ENCODE measurements at places on chromosomes 13 and 19.

DNA sequence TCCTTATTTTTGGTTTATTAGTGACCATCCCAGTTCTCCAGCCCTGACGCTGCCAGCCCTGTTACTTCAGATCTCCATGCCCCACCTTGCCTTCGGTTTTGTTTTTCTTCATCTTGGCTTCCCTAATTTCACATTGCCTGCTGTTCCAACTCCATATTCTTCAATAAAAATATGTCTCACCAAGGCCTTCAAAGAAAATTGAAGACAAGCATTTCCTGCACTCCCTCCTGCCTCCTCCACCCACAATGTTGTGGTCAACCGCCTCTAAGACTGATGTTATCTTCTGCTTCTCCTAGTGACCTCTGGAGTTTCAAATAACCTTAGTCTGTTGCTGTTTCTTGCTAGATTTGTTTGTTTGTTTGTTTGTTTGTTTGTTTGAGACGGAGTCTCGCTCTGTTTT lies 14.6 kb downstream of the PLD3 start:
- DNase-seq: no peak

GRCh38 chr19:45814851-45815480 lies at the start of gene RSPH6A:
Gene RSPH6A (minus strand): TSS chr19:45815308. CDS start chr19:45815176, 132 bp downstream.
- no peak for DNase-seq

DNA sequence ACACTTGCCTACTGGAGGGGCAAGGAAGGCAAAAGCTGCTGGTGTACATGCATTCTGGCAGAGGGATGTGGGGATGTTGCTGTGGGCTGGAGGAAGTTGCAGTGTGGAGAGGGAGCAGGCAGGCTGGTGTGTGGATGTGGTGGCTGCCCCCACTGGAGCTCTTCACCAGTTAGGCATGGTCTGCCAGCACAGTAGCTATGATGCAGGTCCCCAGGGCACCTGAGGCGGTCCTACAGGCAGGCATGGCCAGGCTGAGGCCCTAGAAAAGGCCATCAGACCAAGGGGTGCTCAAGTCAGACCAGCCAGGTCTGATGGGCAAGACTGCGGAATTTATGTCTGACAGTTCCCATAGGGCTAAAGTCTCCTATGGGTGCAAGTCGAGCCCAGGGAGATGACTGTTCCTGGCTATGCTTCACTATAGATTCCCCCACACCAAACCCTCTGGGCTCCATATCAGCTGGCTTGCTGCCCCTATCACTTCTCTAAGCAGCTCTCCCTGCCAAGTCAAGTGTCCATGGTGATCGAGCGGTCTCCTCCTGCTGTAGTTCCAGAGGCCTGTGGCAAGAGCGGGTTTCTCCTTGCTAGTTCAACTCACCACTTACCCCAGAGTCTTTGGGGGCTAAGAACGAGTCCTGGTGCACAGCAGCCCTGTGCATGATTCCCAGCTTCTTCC lies 473.1 kb downstream of the TDRD3 start:
- DNase-seq: no peak

DNA sequence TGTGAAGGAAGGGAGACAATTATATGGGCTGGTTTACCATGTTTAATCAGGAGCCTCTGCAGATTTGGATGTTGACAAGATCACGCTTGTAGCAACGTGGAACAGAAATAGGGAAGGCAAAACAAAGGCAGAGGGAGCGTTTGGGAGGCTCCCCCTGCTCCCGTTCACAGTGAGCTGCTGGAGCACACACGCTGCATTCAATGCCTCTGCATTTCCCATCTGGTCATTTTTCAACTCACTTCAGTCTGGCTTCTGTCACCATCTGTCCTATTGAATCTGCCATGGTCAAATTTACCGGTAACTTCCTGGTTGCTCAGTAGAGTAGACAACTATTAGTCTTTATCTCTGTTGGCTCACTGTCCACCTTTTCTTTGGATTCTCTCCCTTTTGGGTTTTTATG lies 91.0 kb downstream of the NHLRC3 start:
- DNase-seq: no peak

GRCh38 chr13:41458187-41458760 lies 924 bp downstream of the RGCC start:
- no peak for DNase-seq

DNA sequence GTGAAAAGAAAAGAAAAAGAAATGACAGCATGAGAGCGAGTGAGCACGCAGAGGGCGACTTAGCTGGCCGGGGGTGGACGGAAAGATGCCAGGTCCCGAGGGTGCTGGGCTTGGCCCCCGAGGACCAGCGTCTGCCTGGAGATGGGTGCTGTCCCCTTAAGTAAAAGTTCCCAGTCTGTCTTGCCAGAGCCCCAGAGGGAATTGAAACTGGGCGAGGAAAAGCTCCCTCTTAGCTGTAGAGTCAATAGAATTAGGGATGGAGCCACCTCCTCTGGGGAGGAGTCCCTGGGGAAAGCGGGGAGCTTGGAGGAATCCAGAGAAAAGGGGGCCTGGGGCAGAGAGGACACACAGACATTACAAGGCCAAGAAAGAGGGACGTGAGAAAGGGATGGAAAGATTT lies 13.3 kb downstream of the BCAM start:
- DNase-seq: no peak

- no peak for DNase-seq
These were observed 28.4 kb upstream of the SOHLH2 start for GRCh38 chr13:36242761-36243160.

- no peak for DNase-seq
These were observed 385.8 kb downstream of the DLEU7 start for GRCh38 chr13:50457415-50458393.

GRCh38 chr13:75425216-75426009 lies 56.6 kb downstream of the TBC1D4 start:
- DNase-seq: no peak

DNA sequence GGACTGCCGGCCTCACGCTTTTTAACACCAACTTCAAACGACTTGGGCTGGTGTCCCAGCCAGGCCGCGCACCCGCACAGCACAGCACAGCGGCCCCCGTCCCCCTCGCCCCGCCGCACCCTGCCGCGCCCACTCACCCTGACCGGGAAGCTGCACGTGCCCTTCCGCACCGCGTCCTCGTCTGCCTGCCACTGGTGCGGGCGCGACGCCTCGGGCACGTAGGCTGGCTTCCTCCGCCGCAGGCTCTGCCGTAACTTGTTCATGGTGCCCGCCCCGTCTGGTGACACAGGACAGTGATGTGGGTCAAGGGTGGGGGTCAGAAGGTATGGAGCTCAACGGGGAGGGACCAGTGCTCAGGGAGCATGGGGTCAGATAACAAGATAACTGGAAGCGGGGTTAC lies 6.2 kb downstream of the NUMBL start:
- DNase-seq: no peak

DNA sequence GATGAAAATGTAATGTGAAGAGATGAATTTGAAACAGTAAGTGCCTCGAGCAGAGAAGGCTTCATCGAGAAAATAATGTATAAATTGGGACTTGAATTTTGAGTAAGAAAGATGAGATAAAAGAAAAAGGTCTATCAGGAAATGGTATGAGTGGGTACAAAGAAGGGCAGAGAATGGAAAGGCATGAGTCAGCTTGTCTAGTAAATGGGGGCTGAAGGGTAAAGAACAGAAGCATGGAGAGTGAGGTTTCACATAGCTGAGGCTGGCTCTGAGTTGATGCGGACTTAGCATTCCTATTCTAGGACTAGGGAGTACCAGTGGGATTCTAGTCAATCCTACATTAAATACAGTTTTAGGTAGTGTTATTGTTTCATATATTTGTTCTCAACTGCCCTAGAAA lies 85.8 kb downstream of the ZC3H13 start:
- DNase-seq: no peak

DNA sequence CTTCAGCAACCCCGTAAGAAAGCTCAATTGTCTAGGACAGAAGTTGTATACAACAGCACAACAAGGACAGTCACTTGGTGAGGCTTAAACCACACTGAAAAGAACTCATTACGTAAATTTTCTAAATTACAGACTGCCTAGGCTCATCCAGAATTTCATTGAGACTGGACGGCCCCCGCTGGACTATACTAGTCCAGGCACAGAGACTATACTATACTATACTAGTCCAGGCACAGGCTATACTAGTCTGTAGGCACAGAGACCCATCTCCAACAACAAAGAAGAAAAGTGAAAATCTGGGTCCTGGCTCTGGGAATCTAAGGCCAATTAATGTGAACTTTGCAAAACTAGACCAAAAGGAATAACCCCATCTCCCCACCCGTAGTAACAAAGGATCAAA lies 700 bp downstream of the ZNF816 start:
- DNase-seq: no peak

DNA sequence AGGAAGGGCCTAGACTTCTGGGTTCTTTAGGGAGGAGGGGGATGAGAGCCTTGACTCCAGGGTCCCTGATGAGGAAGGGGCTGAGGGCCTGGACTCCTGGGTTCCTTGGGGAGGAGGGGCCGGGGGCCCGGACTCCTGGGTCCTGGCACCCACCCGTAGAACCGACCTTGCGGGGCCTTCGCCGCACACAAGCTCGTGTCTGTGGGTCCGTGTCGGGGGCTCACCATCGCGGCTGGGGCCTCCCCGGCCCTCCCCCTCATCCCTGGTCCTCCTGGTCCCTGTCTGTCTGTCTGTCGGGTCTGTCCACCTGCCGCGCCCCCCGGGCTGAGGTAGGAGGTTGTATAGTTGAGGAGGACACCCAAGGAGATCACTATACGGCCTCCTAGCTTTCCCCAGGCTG lies 662 bp upstream of the SPACA6 start:
- DNase-seq: no peak

- DNase-seq: no peak
These were observed 7.6 kb upstream of the ZNF461 start for GRCh38 chr19:36674201-36674600.

GRCh38 chr13:74218291-74218690 lies 84.1 kb upstream of the KLF12 start:
- no peak for DNase-seq

GRCh38 chr13:39536274-39536673 lies 66.7 kb downstream of the LHFPL6 start:
- DNase-seq: no peak

- no peak for DNase-seq
These were observed 25.2 kb downstream of the ZNRF4 start for GRCh38 chr19:5480427-5480836.

GRCh38 chr13:100608906-100609305 lies 20.3 kb upstream of the GGACT start:
- DNase-seq: no peak

DNA sequence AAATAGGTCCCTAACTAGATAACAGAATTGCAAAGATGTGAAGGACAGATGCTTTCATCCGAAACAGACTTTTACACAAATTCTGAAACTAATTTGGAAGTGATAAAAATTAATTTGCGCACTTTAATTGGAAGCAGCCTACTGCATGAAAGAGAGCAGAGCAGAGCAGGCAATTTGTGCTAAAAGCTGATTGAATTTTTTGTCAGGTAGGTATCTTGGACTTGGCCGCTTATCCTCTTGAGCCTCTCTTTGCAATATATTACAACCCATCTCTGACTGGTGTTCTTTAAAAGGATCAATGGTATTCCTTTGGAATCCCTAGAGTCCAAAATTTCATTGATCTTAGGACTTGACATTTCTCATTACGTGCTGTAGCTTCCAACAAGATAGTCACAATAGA lies 183.3 kb upstream of the MAB21L1 start:
- DNase-seq: no peak

DNA sequence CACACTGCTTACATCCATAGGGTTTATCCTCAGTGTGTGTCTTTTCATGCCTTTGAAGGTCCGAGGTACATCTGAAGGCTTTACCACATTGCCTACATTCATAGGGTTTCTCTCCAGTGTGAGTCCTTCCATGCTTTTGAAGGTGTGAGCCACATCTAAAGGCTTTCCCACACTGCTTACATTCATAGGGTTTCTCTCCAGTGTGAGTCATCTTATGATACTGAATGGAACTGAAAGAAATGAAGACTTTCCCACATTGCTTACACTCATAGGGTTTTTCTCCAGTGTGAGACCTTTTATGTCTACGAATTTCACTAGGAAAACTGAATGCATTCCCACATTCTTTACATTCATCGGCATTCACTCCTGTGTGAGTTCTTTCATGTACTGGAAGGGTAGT lies 7.1 kb downstream of the ZNF20 start:
- DNase-seq: no peak

DNA sequence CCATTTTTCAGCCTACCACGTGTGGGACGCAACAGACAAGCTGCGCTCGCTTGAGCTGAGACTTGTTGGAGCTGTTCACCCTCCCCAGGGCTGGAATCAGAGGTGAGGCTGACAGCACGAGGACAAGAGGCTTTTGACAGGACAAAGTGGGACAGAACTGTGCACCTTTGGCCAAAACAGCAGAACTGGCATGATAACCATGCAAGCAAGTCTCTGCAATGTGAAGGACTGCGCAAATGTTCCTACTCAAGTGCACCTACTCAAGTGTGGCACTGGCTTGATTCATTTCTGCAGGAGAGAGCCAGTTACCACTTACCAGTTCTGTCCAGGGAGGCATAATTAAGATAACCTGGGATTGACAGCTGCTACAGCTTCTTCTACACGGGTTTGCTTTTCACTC lies 62.2 kb upstream of the TM9SF2 start:
- no peak for DNase-seq

GRCh38 chr13:103315711-103316110 lies 249.5 kb upstream of the SLC10A2 start:
- DNase-seq: no peak

DNA sequence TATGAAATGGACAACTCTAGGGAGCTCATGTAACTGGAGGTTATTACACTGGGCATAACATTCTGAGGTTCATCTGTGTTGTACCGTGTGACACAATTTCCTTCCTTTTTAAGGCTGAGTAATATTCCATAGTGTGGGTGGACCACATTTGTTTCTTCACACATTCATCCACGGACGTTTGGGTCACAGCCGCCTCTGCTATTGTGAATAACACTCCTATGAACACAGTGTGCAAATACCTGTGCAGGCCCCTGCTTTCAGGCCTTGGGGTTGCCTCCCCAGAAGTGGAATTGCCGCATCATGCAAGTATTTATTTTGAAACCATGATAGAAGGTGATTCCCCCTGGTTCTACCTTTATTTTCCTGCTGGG lies 63.4 kb upstream of the MCF2L start:
- DNase-seq: no peak

DNA sequence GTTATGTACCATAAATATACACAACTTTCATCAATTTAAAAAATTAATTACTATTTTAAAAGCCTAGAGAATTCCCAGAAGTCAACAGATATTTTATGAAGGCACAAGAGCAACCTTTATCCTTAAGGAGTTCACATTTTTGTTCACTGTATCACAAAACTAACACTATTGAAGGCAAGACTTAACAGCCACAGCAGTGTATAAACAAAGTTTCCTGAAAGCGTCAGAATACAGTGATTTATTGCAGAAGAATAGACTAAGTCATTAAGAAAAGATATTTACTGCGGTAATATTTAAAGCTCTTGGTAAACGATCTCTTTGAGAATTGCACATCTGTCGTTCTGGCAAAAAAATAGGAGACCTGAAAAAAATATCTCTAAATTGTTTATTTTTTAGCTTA lies 419.3 kb upstream of the NBEA start:
- no peak for DNase-seq

DNA sequence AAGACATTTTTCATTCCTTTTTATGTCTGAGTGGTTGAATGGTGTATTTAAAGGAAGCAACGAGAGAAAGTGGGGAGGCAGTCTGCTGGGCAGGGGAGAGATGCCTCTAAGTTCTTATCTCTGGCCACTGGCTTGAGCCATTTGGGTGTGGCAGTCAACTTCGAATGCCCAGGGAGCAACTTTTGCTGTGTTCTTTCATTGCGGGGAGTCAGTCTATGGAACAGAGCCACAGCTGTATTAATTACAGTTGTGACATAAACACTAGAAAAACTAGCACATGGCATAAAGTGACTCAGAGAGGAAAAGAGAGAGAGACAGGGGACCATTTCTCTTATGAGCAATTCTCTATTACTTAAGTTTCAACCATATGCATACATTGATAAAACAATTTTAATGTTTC lies 40.4 kb upstream of the PDCD5 start:
- no peak for DNase-seq

- DNase-seq: no peak
These were observed 916.7 kb downstream of the PCDH9 start for GRCh38 chr13:66313413-66313812.
